Activated gamma-delta T cell treated with anti-CD3 and anti-CD28 coated beads, Interleukin-2, amount 50 U/mL, for 16 hours (primary cell): ENCODE measurements at places on chromosomes 3 and 15.
A peak's percentile ranks its signal among the peaks of the same experiment; 100 is the strongest.

GRCh38 chr3:196712514-196713413 lies 587 bp downstream of the PIGX start:
- peak; percentile 47 for DNase-seq

- DNase-seq = no peak
Measured at GRCh38 chr15:69604072-69604411, 151.4 kb downstream of the RPLP1 start.

- no peak for DNase-seq
Measured at GRCh38 chr3:159451482-159451881, 537.2 kb upstream of the IL12A start.

- DNase-seq = no peak
Measured at GRCh38 chr3:161822291-161822690, 325.7 kb downstream of the OTOL1 start.

DNA sequence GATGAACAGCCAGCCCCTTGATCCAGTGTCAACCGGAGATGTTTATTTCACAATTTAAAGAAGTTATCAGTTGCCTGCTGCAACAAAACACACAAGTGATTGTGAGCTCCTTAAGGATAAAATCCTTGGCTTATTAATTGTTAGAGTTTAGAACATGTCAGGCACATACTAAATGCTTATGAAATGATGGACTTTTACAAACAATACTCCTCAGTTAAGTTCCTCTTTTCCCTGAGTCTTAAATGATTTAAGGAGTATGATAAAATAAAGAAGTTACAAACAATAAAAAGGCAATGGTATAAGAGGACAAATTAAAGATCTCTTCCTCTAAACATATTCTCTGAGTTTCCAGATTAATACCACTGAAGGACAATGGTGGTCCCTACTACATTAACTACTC lies 5.7 kb downstream of the GHSR start:
- no peak for DNase-seq

DNA sequence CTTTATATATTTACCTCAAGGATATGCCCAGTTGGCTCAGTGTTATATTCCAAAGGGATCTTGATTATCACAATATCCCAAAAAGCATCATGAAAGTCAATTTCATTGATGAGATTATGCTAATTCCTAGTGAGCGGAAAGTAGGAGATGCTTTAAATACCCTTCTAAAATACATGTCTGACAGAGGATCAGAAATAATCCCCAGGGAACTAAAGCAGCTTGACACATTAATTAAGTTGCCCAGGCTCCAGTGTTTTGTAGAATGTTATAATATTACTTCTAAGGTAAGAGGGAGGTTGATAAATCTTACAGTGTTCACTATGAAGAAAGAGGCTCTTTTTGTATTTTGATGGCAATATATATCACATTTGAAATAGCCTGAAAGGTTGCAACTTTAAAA lies 767.5 kb upstream of the ROBO1 start:
- DNase-seq = no peak

DNA sequence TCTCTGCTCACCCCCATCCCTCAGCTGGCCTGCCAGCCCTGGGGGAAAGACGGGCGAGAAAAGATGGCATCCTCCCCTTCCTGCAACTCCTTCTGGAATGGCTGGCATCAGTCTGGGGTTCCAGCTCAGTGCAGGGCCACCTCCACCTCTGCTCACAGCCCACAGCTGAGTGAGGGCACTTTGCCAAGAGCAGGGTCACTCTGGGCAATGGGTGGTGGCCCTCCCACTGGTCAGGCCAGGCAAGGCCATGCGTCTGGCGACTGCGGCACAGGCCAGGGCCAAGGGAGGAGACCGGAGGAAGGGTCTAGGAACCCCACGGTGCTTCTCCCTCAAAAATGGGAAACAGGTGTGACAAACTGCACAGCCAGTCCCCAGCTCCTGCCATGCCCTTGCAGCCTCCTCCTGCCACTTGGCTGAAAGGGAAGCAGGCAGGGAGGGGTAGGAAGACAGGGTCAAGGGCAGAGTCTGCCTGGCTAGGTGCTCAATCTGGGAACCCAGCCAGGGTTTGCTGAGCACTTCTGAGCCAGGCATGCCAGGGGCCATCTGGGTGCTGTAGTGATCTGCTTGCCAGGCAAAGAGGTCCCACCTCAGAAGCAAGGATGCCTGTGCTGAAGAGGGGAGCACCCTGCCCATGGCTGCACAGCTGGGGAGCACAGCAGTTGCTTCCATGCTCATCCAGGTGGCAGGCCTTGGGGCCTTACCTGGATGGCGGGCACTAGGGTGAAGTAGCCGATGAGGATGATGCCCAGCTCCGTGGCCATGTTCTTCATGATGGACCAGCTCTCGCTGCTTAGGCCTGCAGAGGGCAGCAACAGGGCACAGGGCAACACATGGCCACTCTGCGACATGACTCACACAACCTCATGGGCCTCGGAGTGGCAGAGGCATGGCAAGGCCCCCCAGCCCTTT lies 41.2 kb downstream of the PTPN23 start:
- no peak for DNase-seq

DNA sequence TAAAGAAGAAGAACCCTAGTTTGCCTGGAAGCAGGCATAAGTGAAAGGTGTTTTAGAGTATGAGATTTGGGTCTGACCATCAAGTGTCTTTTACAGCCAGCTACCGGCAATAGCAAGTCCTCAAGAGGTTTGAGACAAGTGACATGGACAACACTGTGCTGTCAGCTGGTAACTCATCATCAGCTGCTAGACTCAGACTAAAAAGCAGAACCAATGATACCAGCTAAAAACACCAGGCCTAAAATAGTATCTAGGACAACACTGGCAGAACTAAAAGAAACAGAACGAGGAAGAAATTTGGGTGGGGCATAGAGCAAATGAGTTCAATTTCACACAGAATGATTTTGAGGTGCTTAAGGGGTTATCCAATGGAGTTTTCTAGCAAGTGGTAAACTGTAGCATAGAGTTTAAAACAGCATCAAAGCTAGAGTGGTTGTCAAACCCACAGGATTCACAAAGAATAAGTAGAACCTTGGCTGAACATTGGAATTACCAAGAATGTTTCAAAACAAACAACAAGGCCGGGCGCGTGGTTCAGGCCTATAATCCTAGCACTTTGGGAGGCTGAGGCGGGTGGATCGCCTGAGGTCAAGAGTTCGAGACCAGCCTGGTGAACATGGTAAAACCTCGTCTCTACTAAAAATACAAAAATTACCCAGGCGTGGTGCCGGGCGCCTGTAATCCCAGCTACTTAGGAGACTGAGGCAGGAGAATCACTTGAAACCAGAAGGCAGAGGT lies 3.9 kb downstream of the CIAO2A start:
- DNase-seq = no peak

- no peak for DNase-seq
Measured at GRCh38 chr3:148840451-148840850, 12.8 kb downstream of the CPB1 start.

DNA sequence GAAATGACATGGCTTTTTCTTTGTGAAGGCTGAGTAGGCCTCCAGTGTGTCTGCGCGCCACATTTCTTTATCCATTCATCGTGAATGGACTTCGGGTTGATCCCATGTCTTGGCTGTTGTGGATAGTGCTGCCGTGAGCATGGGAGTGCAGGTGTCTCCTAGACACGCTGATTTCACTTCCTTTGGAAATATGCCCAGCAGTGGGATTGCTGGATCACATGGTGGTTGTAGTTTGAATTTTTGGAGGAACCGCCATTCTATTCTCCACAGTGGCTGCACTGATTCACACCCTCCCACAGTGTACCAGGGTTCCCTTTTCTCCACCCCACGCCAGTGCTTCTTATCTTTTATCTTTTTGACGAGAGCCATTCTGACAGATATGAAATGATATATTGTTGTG lies 171.7 kb downstream of the NSMCE3 start:
- no peak for DNase-seq

DNA sequence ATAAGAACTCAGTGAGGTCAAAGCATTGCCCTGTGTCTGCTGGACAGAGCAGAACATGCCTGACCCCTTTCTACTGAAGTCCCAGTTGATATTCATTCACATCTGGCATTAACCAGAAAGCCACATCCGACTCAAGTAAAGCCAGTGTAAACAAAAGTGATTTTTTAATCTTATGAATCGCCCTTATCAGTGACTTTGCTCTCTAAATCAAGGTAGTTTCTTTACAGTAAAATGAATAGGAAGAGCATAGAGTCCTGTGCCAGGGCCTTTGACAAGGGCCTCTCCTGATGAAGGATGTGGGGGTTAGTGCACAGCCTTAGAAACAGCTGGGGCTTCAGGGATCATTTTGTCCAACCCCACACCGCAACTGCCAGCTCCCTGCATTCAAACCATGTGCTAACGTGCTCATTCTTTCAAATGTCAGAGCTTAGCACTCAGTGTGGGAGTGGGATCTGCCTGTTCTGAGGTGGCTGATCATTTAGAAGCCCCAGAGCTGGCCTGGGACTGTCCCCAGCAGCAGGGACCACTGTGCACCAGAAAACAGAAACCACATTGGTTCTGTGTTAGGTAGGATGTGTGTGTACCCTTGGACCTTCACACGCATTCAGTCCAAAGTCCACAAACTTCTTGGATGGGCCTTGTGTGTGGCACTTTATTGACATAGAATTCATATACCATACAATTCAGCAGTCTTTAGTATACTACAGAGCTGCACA lies 55.3 kb downstream of the CCR4 start:
- no peak for DNase-seq

- no peak for DNase-seq
Measured at GRCh38 chr3:123090728-123091531, 24.1 kb downstream of the PDIA5 start.

GRCh38 chr3:193372783-193373182 lies 5.8 kb downstream of the ATP13A5 start:
- no peak for DNase-seq

- DNase-seq = no peak
Measured at GRCh38 chr3:127170814-127171213, 22.1 kb upstream of the PRR23E start.

- DNase-seq = no peak
Measured at GRCh38 chr3:37712918-37713817, 148.5 kb upstream of the CTDSPL start.

DNA sequence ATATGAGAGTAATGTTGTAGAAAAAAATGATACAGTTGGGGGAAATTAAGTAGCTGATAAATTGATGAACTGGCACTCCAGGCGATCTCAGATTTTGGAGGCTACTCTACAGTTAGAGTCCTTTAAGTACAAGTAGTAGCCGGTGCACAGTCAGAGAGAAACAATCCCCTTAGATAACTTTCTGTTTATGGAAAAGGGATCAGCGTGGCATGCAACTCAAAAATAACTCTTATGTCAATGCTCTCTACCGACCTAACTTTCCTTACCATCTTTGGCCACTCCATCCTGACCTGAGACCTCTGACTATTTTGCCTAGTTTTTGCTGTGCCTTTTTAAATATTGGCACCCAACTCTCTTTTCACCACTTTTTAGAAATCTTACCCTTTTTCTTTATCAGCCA lies 299.6 kb downstream of the UNC13C start:
- no peak for DNase-seq

- peak; percentile 23 for DNase-seq
Measured at GRCh38 chr15:55846116-55846707, 103.3 kb upstream of the PRTG start.

GRCh38 chr15:71291723-71292122 lies 176.5 kb downstream of the THSD4 start:
- no peak for DNase-seq

DNA sequence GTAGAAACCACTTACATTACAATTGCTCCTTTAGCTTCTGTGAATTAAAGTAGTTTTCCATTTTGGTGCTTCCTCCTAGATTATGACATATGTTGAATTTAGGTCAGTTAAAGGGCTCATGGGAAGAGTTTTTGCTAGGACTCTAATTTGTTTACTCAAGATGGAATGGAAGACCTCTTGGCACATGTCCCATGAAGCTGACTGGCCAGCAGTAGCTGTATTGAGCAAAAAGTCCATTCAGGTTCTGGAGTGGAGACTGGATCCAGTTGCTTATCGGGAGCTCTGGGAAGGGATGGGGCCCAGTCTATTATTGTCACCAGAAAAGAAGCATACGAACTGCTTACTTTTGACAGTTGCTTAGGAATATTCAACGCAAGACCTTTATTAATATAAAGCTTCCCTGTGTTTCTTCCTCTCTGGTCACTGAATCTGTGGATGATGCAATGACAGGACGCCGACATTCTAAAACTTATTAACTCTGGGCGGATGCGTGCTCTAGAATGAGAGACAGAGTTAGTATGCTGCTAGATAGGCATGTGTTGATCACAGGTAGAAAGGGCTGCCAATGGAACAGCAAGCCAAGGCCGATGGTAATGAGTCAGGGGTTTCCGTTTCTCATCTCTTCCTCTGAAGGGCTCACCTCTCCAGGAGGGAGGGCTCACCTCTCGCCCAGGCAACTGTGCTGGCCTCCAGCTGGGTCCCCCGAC lies 155.8 kb downstream of the NR1D2 start:
- no peak for DNase-seq

- no peak for DNase-seq
Measured at GRCh38 chr3:131553495-131554247, 50.9 kb upstream of the MRPL3 start.

DNA sequence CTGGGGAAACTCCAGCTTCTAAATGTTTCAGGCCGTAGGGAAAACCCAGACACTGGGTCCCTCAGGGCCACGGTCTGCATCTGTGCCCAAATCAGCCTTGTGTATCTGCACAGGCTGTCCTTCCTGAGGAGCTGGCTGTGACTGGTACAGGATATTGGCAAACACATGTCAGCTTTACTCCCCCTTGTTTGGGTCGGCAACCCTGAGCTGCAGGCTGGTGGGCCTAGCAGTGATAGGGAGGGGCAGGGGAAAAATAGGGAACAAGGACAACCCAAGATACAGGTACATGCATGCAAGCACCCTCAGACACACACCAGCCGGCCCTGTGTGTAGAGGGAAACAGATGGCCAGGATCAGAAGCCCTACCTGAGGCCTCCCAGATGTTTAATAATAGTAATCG lies 28.7 kb upstream of the HCN4 start:
- DNase-seq = no peak

DNA sequence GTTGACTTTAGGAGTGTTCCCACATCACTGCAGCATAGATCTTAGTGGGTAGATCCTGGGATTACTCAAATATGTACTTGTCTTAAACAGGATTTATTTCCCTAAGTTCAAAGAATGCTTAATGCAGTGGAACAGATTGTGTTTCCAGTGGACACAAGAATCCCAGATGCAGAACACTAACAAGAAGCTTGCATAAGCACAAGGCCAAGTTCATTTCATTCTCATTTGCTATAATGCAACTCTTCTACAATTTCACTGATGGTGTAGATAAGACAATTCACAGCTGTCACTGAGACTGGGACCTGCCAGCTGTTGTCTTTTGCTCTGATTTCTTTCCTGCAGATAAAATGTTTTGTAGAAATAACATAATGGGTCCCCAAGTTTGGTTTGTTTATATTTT lies 225.6 kb downstream of the NFKBIZ start:
- DNase-seq = no peak

DNA sequence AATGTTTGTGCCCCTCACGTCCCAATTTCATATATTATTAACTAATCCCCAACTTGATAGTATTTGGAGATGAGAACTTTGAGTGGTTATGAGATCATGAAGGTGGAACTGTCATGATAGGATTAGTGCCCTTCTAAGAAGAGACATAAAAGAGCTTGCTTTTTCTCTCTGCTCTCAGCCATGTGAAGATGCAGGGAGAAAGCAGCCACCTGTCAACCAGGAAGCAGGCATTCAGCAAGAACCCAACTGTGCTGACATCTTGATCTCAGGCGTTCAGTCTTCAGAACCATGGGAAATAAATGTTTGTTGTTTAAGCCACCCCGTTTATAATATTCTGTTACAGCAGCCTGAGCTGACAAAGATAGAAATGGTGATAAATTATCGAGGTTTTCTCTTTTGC lies 278.7 kb upstream of the KCNMB2 start:
- DNase-seq = no peak
